ENCODE measurements at places on chromosomes 3 and 15.

DNA sequence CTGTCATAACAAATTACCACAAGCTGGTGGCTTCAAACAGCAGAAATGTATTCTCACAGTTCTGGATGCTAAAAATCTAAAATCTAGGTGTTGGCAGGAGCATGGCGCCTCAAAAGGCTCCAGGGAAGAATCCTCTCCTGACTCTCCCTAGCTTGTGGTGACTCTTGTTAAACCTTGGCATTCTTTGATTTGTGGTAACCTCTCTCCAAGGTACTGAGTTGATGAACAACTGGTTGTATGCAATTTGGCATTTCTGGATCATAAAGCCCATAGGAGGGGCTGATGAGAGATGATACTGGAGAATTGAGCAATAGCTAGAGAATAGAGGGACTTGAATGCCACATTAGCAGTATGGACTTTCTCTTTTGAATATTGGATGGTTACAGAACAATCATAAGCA is 821.8 kb downstream of the TBL1XR1 start:
- DNase-seq = no peak

DNA sequence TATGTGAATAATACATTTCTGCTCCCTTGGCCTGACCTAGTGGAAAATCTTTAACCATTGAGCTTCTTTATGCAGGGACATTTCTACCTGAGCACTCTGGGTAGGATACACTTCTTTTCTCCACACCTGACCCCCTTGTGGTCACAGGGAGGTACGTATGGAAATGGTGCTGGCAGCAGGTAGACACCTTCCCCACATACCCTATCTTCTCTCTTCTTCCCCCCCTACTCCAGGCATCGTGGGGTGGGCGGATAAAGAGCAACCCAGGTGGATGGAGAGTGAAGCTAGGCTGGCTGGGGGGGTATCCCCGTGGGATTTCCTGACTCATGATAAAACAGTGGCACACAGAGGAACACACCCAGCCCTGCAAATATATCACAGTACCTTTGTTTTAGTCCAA is 312.1 kb downstream of the ARRDC4 start:
- no peak for DNase-seq

- DNase-seq = no peak
Observed at GRCh38 chr3:14405360-14406238, 3.2 kb downstream of the SLC6A6 start.

DNA sequence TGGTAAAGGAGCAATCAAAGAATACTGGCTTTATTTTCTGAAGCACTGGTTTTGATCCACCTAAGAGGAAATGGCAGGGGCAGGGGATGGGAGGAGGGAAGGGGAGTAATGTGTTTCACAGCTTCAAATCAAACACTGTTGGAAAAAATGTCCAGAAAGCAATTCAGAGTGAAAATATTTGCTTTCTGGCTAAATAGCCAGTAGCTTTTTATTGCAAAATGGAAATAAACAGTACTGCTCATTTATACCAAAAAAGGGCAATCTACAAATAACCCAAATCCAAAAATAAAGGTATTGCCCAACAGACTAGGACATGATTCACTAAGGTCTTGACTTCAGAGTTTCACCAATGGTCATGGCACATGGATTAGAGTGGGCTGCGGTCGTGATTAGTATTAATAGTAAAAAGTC is 279.3 kb upstream of the THBS1 start:
- DNase-seq = no peak

GRCh38 chr3:170228093-170228766 is 6.0 kb downstream of the PRKCI start:
- DNase-seq = no peak

GRCh38 chr3:38283810-38284755 is 2.0 kb downstream of the SLC22A14 start:
- no peak for DNase-seq

DNA sequence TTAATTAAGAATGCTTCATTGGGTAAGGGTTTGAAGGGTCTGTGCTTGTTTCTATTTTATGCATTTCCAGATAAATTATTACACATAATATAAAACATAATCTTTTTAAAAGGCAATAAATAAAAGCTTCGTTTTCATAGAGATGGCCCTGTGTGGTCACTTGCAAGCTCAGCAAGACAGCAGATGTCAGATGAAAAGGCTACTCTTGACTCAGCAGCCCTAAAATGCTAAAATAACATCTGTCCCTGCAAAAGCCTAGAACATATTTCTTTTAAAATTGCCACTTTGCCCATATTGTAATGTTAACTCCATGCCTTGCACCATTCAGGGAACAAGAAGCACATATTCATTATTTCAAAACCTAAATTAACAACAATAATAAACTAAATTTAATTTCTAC is 349.4 kb downstream of the CNTN3 start:
- DNase-seq = no peak

DNA sequence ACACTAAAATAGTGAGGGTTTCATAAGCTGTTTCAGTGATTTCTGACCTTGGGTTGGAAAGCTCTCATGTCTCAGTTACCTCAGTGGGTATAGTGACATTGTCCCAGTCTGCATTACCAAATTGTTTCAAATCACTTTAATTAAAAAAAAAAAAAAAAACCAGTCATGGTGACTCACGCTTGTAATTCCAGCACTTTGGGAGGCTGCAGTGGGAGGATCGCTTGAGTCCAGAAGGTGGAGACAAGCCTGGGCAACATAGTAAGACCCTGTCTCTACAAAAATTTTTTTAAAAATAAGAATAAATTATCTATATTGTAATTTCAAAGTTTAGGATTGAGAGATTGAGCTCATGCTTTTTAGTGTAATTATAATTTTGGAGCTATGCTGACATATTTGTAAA is 78.0 kb downstream of the MBNL1 start:
- DNase-seq = no peak

GRCh38 chr3:49872801-49873281 is 3.1 kb upstream of the CAMKV start:
- DNase-seq = no peak

GRCh38 chr15:85504749-85505676 is 124.6 kb downstream of the AKAP13 start:
- DNase-seq = no peak

DNA sequence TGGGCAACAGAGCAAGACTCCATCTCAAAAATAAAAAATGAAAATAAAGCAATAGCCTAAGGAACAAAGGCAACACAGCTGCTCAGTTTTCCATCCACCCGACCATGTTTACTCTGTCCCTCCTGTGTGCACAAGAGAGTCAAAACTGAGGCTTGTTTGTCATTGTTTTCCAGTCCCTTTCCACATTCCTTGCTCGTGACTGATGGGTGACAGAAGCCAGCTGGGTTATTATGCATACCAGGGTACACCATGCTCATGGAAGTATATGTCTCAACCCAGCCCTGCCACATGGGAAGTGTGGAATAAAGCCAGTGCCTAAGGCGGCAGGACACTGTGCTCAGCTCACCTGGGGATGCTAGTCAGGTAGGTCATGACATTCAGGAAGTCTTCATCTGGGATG is 49.5 kb downstream of the MCF2L2 start:
- DNase-seq = no peak

DNA sequence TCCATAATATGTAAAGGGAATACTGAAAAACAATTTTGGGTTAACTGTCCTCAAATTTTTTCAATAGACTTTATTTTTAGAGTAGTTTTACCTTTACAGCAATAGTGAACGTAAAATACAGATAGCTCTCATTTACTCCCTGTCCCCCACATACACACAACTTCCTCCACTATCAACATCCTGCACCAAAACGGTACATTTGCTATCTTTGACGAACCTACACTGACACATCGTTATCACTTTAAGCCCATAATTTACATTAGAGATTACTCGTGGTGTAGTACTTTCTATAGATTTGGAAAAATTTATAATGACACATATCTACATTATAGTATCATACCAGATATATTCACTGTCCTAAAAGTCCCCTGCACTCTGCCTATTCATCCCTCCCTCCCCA is 16.9 kb upstream of the P2RY1 start:
- no peak for DNase-seq

DNA sequence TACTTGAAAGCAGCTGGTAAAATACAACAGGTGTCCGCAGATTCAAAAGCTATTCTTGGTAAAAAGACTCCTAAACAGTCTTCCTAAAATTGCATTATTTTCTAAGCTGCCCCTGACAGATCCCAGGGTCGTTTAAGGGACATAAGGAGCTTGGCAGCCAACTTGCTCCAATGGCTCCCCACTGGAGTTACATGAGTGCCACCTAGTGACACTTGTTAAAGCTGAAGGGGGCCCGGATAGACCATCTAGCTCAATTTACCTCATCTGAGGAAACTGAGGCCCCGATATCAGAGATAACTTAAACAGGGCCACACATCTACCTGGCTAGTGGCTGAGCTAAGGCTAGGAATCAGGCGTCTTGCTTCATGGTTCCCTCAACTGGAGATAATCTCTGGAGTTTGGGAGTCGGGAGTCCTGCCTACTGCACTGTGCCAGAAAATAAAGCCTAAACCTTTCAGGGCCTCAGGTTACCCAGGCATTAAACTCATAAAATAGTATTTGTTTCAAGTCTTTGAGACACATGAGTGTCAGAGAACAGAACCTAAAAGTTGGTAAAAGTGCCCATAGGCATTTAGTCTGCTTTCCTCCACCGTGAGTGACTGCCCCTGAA is 6.5 kb upstream of the TBC1D23 start:
- DNase-seq = peak; percentile 37

DNA sequence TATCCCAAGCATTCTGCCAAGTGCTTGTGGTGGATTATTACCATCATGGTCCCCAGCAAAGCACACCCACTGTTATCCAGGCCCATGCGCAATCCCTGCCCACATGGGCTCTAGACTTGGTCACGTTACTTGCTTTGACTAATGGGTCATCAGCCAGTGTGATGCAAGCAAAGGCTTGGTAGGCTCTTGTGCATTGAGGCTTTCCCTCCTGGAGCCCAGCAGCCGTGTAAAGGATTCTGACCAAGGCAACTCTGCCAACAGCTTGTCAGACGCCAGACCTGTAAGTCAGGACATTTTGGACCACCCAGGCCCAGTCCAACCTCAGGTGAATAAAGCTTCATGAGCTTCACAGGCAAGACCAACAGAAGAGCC is 93.9 kb downstream of the ABHD5 start:
- DNase-seq = no peak

DNA sequence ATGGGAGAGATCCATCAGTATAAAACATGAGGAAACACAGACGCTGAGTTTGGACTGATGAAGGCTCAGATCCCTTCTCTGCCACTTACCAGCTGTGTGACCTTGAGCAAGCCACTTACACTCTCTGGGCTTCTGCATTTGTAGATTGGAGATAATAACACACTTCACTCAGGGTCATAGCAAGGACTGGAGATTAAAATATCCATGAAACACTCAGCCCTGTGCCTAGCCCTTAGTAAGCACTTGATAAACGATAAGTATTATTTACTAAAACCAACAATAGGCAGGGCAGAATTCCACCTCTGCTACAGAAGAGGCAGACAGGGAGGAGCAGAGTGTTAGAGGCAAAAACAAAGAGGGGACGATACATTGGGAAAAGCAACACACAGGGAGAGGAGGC is 420.5 kb upstream of the WNT5A start:
- no peak for DNase-seq

DNA sequence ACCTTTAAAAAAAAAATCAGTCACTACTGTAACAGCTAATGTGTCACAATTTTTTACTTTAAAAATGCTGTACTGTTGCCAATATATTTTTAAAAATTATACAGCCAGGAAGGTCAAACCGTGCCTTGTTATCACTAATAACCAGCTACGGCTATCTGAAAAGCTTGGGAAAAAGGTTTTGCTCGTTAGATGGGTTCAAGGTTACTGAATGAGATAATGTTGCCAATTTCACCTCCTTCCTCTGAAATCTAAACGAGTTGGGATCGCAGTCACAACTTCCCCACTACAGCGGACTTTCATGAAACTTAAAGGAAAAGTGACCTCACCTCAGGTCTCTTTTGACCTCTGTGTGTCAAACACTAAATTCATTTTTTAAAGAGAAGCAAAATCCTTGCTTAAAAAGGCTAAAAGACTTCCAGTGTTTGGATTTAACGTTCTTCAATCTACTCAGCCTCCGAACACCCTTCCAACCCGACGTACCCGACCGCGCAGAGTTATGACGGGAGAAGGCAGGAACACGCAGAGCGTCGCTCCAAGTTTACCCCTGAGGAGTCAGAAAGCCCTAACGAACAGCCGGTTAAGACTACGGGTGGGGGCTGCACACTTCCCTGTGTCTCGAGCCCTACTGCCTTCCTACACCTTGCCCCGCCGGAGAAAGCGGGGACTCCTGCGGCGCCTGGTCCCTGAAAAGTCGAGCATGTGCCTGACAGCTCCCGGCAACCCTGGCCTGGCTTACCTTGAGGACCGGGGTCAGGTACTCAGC is 860 bp downstream of the ATG3 start:
- peak; percentile 13 for DNase-seq

GRCh38 chr3:189278221-189278620 is 106.5 kb downstream of the TPRG1 start:
- DNase-seq = no peak

DNA sequence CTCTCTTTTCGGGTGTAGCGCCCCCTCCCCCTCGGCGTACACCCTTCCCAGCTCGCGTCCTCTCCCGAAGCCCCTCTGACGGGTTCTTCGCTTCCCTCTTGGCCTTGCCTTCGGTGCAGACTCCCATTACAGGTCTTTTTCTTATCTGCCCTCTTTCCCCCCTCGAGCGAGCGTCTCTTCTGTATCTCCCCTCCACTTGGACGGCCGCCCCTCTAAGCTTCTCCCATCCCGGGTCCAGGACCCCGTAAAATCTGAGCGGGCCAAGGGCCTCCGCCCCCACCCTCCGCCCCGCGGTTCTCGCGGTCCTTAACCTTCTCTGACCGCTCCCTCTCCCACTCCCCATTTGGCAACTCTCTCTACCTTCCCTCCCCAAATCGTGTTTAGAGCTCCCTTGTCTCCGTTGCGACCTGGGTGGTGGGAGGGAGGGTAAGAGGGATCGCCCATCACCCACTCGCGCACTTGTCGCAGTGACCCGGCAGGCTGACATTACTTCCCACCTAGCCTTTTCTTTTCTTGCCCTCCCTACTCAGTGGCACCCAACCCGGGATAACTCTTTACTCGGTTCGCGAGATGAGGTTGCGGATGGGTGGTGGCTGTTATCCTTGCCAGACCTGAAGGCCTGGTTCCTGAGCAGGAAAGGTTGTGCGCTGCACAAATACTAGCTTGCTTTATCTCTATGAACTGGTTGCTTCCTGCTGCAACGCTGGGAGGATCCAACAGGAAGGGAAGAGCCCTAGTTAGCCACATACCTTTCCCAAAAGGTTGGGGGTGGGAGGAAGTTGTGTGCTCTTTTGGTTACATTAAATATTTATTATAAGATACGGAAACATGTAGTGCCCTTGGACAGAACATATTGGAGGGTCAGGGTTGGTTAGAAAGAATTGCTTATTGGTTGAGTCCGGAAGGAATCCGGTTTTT is 922 bp downstream of the RAB11A start:
- peak; percentile 24 for DNase-seq

- no peak for DNase-seq
Observed at GRCh38 chr3:158640646-158641045, 3.7 kb upstream of the GFM1 start.

DNA sequence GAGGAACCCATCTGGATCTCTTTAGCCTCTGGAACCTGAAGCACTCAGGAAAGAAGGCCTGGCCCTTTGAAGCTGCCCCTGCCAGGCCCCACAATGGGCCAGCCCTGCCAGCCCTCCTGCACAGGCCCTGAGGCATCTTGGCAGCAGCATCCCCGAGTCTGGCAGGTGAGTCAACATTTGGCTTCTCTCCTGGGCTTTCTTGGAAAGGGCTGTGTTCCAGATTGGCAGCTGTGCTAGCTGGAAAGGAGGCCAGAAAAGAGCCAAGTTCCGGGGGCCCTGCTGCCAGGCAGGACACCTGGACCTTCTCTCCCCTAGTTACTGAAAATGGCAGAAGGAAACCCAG is 187.2 kb downstream of the SHQ1 start:
- no peak for DNase-seq
